Astrocyte (in vitro differentiated cells and primary cell): ENCODE measurements at places on chromosomes 2 and 18. TPM values are rescaled to one million over a fixed set of nuclear protein-coding genes. Genes with fewer than 3 reads are reported as not detected.

Gene TRIM54
- total RNA-seq: not detected in 2 replicates

DNA sequence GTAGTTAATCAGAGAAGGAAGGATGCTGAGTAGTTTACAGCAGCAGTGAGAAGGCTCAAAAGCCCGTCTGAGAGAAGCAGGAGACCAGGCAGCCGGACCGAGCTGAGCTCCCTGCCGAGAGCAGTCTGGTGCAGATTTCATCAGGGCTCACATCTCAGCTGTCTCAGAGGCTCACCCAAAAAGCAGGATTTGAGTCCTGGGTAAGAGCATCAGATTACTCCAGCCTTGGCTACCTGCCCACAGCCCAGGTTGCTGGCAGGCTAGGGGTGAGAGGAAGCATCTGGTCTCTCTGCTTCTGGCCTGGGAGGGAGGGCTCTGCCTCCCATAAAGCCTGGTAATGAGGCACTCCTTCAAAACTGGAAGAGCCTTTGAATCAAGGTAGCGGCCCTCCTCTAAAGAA, 140.5 kb downstream of the ST6GAL2 start:
- no peak for DNase-seq

DNA sequence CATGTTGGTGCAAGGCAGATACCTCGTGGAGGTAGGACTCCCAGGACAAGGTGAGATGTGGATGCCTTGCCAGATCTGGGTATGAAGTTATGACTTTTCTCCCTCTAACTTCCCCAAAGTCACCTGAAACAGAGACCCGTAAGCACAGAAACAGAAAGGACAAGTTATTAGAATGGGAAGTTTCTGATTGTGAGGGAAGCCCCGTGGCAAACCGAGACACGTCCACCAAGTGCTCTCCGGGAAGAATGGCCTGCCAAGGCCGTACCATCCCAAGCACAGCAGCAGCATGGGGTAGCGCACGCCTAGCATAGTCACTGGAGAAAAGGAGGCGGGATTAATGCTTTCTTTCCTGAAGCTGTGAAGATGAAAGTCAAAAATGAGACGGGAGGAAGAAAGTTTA, 110.6 kb downstream of the ZNF532 start:
- DNase-seq: no peak

DNA sequence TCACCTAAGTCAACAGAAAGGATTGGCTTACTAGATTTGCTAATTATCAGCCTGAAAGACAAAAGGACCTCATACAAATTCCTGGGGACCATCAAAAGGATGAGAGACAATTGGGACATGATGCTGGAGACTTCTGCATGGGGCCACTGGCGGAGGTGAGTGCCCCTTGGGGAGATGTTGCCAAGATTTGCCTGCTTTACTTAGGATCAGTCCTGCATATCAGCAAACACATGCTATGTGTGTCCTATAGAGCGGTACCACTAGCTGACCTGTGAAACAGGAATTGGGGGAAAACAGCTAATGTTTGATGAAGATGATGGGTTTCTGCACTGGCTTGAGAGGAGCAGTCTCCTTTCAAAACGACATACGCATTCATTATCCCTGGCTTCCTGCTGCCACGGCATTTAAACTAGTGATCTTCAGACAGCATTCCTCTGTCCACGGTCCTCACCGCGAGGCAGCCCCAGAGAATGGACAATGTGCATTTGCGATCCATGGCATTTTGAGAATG, 104.2 kb downstream of the TGIF1 start:
- DNase-seq: peak; percentile 8

- peak; percentile 72 for DNase-seq
Observed at GRCh38 chr18:73638709-73639108, 508.9 kb downstream of the FBXO15 start.

DNA sequence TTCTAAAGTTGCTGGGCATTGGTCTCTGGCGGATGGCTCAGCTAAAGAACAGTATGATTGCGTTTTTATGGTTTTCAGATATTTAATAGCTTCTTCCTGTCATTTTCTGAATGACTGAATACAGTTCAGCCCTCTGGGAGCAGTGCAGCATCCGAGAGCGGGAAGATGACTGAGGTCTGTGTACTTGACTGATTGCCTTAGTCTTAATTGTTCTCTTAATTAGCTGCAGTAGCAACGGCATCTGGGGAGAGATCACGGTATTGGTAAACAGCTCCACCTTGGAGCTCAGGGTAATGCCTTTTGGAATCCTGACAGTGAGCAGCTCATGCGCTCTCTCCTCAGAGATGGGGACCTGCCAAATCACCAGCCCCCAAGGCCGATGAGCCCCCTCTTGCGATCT, 481.4 kb upstream of the SPRED2 start:
- DNase-seq: no peak

DNA sequence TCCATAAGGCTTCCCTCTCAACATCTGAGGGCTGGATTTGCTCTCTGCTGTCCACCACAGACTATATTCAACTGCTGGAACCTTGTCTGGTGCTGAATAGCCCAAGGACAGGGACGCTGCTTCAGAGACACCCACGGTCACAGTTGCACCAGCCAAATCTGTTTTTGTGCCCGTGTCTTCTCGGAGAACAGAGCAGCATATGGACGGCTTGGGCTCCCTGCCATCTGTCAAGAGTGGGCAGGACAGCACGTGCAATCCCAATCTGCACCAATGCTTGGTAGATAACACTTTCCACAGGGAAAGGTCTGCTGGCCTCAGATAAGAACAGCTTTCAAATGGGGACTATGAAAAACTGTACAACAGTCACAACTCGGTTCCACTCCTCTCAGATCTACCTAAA, 466.1 kb downstream of the TGIF1 start:
- no peak for DNase-seq
